ENCODE measurements at places on chromosomes 7 and 10.

GRCh38 chr7:140122965-140123364, 53.8 kb downstream of the KDM7A start:
- no peak for DNase-seq

GRCh38 chr7:156725073-156725472, 84.5 kb downstream of the RNF32 start:
- no peak for DNase-seq

DNA sequence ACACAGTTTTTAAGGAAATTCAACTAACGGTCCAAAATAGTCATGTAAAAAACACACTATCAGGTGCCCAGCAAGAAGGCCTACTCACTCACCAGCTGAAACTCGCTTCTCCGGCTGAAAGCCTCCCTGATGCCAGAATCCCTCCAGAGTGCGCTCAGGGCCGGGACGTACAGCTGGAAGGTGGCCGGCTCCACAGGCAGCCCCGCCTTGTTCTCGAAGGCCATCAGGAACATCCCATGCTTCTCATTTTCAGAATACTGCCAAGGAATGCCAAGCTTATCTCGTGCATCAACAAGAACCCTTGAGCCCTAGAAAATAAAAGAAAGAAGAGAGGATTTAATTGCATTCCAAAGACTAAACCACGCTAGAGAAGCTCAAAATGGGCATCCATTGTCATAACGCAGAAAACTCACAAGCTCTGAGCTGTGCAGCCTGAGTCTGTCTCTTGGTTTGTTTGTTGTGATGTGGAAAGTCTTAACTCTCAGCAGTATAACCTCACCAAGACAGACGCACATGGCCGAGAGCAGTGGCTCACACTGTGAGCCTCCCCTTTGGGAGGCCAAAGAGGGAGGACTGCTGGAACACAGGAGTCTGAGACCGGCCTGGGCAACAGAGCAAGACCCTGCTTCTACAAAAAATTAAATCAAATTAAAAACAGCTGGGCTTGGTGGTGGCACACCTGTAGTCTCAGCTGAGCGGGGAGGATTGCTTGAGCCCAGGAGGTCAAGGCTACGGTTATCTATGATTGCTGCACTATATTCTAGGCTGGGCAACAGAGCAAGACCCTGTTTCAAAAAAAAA, 49.1 kb downstream of the GNA12 start:
- no peak for DNase-seq

DNA sequence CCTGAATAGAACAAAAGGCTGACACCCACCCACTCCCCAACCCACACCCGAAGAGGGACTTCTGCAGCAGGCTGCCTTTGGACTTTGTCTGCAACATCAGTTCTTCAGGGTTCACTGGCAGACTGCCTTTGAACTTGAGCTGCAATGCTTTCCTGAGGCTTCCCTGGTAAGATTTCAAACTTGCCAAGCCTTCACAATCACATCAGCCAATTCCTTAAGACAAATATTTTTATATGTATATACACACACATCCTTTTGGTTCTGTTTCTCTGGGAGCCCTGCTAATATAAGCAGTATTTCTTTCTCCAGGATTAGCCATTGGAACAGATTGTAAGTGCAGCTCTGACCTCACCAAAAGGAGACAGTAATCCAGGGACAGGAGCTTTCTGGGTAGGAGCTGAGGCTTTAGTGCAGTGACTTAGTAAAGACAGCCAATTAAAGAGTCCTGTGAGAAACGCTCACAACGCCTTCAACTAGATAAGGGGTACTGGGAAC, 55.6 kb upstream of the KMT2E start:
- no peak for DNase-seq

- peak; percentile 16 for DNase-seq
These were observed 46.4 kb upstream of the PARD3 start for GRCh38 chr10:34861293-34862021.
